ENCODE measurements at places on chromosomes 4 and X.

GRCh38 chr4:100790836-100791615 lies 273.2 kb upstream of the EMCN start:
- no peak for DNase-seq

DNA sequence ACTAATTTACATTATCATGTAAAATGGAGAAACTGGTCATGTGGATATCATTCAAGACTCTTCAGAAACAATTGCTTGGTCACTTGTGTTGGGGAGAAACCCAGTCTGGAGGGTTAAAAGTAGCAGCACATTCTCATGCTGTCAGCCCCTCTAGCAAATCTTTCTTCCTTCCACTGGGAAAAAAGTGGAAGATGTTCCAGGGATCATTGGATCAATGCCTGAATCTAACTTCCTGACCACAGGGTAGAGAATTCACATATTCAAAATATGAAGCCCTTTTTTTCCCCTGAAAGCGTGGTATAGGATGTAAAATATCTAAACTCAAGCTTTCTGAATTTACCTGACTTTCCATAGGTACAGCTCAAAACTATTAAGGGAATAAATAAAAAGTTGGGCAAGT lies 98.0 kb downstream of the CXCL13 start:
- no peak for DNase-seq

- DNase-seq, result no peak
Measured at GRCh38 chrX:67545036-67545821, 1.4 kb downstream of the AR start.

GRCh38 chr4:76972306-76972705 lies 22.8 kb downstream of the SEPTIN11 start:
- DNase-seq, result no peak

DNA sequence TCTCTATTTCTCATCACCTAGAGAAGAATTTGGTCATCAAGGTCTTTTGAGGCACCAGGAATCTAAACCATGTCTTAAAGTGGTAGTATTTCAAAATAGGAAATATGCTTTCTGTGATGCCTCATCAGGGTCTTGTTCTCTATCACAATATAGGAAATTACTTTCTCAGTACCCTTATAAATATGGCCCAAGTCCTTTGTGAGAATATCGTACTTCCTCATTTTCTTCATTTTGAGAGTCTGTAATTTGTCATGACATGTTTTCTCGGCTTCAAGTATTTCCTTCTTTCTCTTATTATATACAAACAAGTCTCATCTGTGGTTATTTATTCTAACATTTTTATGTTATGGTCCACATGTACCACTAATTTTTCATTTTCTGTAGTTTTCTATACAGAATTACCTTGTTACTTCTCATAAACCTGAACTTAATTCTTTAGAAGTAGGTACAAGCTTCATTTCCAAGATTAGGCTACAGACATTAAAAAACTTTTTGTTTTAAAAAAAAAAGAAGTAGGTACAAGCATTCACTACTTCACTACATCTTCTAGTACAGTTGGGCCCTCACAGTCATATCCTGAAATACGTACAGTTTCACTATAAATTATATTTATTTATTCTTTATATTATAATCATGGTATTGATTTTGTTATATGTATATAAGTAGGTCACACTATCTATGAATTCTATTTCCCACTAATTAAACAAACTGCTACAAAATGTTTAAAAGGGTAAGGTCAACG lies 54.4 kb downstream of the KLHL13 start:
- DNase-seq, result no peak

DNA sequence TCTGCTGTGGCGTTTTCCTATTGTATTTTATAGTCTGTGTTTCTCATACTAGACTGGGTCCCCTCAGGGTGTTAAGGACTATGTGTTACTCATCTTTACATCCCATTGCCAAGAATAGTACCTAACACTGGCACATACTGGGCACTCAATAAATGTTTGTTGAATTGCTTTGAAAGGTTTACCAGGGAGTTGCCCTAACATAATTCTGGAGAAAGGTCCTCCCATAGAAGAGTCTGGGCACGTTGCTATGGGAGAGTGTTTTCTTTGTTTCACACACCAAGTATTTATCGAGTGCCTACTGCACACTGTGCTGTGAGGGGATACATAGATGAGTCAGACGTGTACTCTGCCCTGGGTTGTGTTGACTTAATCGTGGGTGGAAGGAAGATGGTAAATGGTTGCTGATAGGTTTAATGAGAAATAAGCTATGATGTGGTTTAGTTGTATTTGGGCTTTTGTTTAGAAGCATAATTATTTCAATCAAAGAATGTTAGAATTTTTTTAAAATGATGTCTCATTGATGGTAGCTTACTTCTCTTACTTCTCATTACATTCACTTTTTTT lies 42.9 kb downstream of the AFF1 start:
- no peak for DNase-seq

DNA sequence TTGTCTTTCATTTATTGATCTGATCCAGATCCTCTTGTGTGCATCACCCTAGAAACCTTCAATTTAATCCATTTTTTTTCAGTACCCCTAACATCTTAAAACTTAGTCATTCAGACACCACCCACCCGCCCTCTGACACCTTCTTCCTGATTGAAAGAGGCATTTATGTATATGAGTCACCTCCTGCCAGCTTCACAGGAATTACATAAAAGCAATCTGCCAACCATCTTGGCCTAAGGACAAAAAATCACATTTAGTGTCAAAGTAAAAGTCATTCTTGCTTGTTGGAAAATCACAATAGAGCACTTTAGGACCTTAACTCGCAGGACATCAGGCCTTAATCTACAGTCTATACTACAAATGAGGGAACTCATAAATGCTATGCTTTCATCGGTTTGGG lies 52.1 kb downstream of the NDST3 start:
- no peak for DNase-seq

DNA sequence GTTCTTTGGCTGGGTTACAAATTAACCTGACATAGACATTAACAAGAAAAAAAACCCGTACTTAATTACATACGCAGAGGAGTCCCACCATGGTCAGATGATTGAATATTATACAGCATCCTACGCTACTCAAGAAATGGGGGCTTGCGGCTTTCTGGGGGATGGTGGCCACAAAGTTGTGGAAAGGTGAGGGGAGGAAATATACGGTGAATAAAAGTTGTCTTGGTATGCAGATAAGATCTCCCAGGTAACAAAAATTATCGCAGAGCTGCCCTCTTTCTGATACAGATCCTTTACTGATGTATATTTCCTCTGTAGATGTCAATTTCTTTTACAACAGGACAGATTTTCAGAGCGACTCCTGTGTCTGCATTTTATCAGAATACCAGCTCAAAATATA lies 890 bp downstream of the DCAF16 start:
- no peak for DNase-seq

- no peak for DNase-seq
Measured at GRCh38 chr4:184848510-184848909, 22.7 kb upstream of the ACSL1 start.

- DNase-seq, result no peak
Measured at GRCh38 chrX:6151971-6152370, 76.7 kb downstream of the NLGN4X start.

DNA sequence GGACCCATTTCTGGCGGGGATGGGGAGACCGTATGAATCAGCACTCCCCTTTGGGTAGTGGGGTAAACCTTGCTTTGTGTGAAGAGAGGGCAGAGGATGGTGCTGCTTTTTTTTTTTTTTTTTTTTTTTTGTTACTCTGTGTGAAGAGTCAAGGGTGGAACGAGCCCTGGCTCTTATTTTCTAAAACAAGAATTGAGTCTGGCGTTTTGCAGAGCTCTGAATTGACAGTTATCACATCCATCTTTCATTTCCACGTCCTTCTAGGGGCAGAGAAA lies 1.2 kb downstream of the SLAIN2 start:
- no peak for DNase-seq

- DNase-seq, result no peak
Measured at GRCh38 chr4:7427831-7428260, 6.9 kb downstream of the PSAPL1 start.

DNA sequence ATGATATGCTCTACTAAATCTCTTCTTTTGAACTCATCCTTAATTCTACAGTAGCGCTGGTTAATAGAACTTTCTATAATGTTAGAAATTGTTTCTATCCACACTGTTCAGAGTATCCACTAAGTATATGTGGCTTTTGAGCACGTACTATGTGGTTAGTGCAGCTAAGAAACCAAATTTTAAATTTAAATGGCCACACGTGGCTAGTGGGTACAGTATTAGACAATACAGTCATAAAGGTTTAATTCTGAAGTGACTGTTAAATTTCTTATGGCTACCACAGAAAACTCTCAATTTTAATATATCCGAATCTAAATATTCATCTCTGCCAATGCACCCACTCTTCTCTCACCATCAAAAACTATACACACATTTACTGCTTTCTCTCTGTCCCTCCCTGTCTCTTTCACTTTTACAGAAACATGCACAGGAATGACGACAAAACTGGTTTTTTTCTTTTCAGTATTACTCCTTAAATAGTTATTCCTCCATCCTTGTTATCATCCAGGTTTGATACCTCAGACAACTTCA lies 583.9 kb downstream of the KCTD8 start:
- no peak for DNase-seq

DNA sequence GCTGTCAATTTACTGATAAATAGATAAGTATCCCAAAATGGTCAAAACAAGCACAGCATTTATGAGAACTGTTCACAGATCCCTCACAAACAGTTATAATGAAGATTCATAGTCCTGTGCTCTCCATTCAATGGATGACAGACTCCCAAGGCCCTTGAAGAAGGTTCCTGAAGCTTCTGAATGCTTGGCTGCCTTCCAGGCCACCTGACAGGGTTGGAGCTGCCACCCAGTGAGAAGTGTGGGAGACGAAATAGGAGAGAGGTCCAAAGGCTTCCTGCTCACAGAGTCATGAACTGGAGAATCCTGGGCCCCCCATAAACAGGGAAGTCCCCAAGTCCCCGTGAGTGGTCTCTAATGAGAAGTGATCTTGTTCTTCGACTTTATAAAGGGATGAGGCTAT lies 26.0 kb upstream of the ANXA3 start:
- no peak for DNase-seq

- no peak for DNase-seq
Measured at GRCh38 chr4:52507774-52508173, 151.3 kb downstream of the USP46 start.

GRCh38 chr4:111066887-111067286 lies 444.0 kb upstream of the PITX2 start:
- DNase-seq, result no peak

GRCh38 chr4:128825226-128825625 lies 15.7 kb downstream of the JADE1 start:
- no peak for DNase-seq

GRCh38 chr4:99033956-99034355 lies 38.4 kb downstream of the METAP1 start:
- DNase-seq, result no peak

- no peak for DNase-seq
Measured at GRCh38 chr4:153222707-153223426, 18.6 kb downstream of the TRIM2 start.

- DNase-seq, result no peak
Measured at GRCh38 chr4:80507077-80507476, 171.5 kb downstream of the CFAP299 start.

GRCh38 chr4:81486502-81486901 lies 14.8 kb upstream of the RASGEF1B start:
- no peak for DNase-seq

- DNase-seq, result no peak
Measured at GRCh38 chr4:136088211-136088867, 1444.0 kb downstream of the PCDH18 start.

DNA sequence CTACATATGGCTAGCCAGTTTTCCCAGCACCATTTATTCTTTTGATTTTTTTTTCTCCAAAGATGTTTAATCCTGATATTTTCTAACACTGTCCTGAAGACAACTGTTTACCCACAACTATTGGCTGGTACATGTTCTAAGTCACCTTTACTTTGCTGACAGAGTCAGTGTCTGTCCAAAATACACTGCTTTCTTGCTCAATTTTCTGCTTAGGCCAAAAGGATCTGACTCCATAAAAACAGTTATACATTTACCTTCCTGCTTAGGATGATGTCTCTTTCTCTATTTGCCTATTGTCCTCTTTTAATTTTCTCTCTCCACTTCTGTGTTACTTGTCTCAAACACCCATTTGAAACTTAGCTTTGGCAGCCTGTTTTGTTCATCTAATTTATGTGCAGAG lies 3.2 kb downstream of the ADH1C start:
- DNase-seq, result no peak

DNA sequence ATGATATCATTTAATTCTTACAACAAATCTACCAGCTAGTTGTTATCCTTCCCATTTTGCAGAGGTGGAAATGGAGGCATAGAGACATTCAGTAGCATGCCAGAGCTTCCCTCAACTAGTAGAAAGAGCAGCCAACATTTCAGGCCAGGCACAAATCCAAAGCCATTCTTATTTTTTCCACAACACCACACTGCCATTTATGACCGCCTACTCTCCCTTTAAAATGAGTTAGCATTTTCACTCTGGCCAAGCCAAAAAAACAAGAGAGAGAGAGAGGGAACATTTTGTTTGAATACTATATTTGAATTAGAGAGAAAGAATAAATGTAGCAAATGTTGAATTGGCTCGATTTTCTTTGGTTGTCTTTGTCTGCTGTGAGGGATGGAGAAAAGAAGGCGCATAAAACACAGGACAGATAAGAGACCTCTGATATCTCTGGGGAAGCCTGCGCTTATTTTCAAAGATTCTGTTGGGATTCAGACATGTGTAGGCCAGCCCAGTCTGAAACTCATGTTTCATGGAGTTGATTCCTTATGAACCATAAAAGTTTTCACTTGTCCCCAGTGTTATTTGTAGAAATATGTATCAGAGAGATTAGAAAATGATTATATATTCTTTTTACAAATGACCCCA lies 265.7 kb downstream of the RAB28 start:
- DNase-seq, result no peak

GRCh38 chr4:81454499-81454898 lies 17.2 kb downstream of the RASGEF1B start:
- DNase-seq, result no peak

DNA sequence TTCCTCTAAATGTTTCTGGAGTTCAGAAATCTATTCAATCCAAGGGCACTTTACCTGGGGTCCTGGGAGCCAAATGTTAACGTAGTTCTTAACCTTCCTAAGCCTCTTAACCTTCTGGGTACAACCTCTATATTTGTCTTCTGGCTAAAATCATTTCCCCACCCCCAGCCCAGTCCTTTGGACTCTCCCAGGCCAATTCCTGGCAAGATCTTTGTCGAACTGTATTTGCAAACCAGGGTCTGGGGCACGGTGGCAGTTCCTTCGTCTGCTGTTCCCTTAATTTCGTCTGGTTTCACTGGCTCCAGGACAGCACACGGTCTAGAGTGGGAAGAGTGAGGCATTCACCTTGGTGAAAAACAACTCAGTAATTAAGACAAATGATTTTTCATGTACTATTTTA lies 811 bp upstream of the SLC25A5 start:
- DNase-seq, result no peak

Data from activated T-helper 9 cell treated with anti-CD3 and anti-CD28 coated beads, Interleukin-2, amount 50 U/mL, for 16 hours (primary cell).